ENCODE measurements at places on chromosomes 2 and 18.

- no peak for DNase-seq
These were observed 287.5 kb upstream of the VRK2 start for GRCh38 chr2:57759131-57759530.

GRCh38 chr2:65681503-65681902 is 249.1 kb upstream of the SPRED2 start:
- DNase-seq = no peak

DNA sequence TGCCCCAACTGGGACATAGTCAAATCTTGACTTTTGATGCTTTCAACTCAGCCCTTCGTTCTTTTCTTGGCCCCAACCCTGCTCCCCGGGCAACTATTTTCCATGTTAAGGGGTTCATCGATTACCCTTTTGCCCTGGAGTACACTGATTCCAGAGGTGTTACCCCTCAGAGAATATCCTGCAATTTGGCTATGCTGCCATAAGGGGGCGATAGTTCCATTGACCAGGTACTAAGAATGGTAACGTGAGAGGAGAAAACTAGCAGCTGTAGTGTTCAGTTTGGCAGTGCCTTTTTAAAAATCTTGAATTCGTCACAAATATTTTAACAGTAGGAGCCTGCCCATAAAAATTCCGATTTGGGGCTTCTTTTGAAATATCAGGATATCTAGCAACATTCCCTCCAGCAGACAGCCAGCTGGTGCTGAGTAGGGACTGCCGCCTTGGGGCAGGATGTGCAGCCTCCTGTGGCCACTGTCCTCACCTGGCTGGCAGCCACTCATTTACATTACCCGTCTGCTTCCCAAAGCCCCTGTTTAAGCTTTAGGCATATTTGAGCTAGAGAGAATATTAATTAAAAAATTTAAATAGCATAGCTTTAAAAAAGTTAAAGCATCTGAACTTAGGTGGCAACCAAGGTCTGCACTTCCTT is 146.3 kb upstream of the SKOR2 start:
- DNase-seq = no peak

DNA sequence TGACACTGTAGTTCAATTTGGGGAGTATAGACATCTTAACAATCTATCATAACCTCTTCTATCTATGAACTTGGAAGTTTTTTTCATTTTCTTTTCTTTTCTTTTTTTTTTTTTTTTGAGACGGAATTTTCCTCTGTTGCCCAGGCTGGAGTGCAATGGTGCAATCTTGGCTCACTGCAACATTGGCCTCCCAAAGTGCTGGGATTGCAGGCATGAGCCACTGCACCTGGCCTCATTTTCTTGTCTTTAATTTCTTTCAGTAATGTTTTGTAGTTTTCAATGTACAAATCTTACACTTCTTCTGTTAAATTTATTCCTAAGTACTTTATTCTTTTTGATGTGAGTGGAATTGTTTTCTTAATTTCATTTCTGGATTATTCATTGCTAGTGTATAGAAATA is 14.6 kb downstream of the ASAP2 start:
- no peak for DNase-seq

- DNase-seq = peak; percentile 21
These were observed 6.6 kb downstream of the NMUR1 start for GRCh38 chr2:231523451-231524285.

DNA sequence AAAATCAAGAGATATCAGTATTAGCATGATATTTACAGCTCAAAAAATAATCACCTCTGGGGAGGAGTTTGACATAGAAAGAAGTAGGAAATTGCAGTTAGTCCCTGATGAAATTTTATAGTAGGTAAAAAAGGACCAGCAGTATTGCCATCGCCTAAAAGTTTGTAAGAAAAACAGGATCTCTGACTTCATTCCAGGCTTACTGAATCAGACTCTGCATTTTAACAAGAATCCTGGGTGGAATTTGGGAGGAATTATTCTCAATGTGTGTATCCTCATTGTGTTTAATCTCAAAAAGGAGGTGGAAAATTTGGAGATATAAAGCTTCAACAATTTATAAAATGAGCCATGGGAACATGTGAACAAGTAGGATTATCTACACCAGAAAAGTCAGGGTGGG is 31.2 kb upstream of the STAT1 start:
- peak; percentile 78 for DNase-seq

GRCh38 chr2:120944575-120944974 is 208.9 kb downstream of the GLI2 start:
- DNase-seq = no peak

GRCh38 chr2:96153991-96154431 is 8.8 kb upstream of the DUSP2 start:
- no peak for DNase-seq

DNA sequence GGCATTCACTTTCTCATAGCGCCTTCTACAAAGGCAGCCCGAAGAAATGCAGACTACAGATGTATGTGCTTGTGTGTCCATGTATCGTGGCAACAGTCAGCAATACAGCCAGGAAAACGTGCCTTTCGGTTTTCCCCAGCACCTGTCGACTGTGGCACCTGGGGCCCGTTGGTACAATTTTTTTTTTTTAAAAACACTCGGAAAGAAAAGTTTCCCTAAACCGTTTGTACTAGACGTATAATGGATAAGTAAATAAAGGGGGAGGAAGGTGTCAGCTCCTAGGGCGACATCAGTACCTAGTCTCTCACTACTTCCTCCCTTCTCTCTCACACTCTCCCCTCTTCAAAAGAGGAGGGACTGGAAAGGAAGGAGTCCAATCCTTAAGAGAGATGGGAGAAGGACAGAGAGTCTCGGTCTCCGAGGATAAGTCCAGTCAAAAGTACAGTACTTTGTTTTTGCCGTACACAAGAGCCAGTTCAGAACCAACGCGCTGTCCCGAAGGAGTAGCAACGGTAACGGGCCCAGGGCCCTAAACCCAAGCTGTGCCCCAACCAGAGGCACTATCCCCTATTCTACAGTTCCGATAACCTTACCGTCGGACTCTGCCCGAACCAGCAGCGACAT is 759 bp downstream of the PPP4R3B start:
- peak; percentile 36 for DNase-seq

DNA sequence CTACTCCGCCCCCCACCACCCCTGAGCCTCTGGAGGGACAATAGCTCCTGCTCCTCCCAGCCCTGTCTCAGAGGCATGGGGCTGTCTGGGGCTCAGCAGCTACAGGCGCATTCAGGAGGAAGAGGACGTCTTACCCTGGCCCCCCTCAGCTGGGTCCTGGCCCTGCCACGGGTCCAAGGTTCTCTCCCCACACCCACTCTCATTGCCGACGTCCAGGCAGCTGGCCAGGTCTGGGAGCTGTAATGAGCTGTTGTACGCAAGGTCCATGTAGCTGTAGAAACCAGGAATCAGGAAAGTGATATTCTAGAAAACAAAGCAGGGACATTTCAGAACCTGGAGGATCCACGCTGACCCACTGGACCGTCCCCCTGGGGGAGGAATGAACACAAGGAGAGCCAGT is 13.5 kb downstream of the PASK start:
- no peak for DNase-seq

- DNase-seq = peak; percentile 76
These were observed 1435.7 kb downstream of the LRP1B start for GRCh38 chr2:140695155-140695554.

Measured in fibroblast of skin of scalp (primary cell).